ENCODE measurements at places on chromosomes 12 and 14. TPM values are rescaled to one million over a fixed set of nuclear protein-coding genes. Genes with fewer than 3 reads are reported as not detected.
A peak's percentile ranks its signal among the peaks of the same experiment; 100 is the strongest.

The SFSWAP gene
- total RNA-seq = 95.7 TPM

GRCh38 chr12:117724543-117724942 is 244.2 kb downstream of the KSR2 start:
- DNase-seq = no peak
- no peak overlapping the region for H3K4me3 ChIP-seq
- H3K4me1 ChIP-seq = no peaks in the 10 kb centered on the region
- no peak overlapping the region for H3K27ac ChIP-seq

The PRICKLE1 gene
- not detected for total RNA-seq

DNA sequence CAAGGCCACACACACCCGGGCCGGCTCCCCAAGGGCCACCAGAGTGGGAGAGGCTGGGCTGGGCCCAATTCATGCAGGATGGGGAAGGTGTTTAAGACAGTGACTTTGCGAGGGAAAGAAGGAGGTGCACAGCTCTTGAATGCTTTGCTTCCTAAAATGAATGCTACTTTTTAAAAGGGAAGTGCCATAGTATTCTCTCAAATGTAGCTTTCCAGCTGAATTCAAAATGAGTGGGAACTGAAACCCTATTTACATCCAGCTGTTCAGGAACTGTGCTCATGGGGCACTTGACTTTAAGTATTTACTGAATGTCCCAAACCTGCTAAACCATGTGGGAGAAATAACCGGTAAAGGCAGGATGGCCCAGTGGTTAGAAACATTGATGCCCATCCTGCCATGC is 7.6 kb downstream of the ITPK1 start:
- no peaks in the 10 kb centered on the region for H3K36me3 ChIP-seq
- H3K4me3 ChIP-seq = no peak overlapping the region
- no peak for DNase-seq
- no peak overlapping the region for H3K27ac ChIP-seq
- no peaks in the 10 kb centered on the region for H3K27me3 ChIP-seq

- no peak overlapping the region for H3K27ac ChIP-seq
- H3K27me3 ChIP-seq = no peaks in the 10 kb centered on the region
- no peaks in the 10 kb centered on the region for H3K4me1 ChIP-seq
- H3K36me3 ChIP-seq = no peaks in the 10 kb centered on the region
- no peak for DNase-seq
These were observed 63.6 kb downstream of the CHGA start for GRCh38 chr14:92986254-92987147.

The POTEG gene
- total RNA-seq = not detected

The KRT1 gene
- not detected for total RNA-seq

- H3K27ac ChIP-seq = peak overlapping the region; percentile 99
- peak; percentile 8 for DNase-seq
- peaks cover 61% of the 10 kb centered on the region for H3K4me1 ChIP-seq
- H3K36me3 ChIP-seq = peaks cover 4% of the 10 kb centered on the region
- H3K27me3 ChIP-seq = no peaks in the 10 kb centered on the region
These were observed 1.3 kb downstream of the CS start for GRCh38 chr12:56298828-56299227.

GRCh38 chr12:66282244-66282643 is 20.0 kb upstream of the HELB start:
- no peak for DNase-seq
- H3K27me3 ChIP-seq = no peaks in the 10 kb centered on the region
- no peak overlapping the region for H3K4me3 ChIP-seq
- peaks cover 70% of the 10 kb centered on the region for H3K4me1 ChIP-seq
- H3K36me3 ChIP-seq = no peaks in the 10 kb centered on the region
- no peak overlapping the region for H3K27ac ChIP-seq

The DLGAP5 gene
- total RNA-seq = not detected

DNA sequence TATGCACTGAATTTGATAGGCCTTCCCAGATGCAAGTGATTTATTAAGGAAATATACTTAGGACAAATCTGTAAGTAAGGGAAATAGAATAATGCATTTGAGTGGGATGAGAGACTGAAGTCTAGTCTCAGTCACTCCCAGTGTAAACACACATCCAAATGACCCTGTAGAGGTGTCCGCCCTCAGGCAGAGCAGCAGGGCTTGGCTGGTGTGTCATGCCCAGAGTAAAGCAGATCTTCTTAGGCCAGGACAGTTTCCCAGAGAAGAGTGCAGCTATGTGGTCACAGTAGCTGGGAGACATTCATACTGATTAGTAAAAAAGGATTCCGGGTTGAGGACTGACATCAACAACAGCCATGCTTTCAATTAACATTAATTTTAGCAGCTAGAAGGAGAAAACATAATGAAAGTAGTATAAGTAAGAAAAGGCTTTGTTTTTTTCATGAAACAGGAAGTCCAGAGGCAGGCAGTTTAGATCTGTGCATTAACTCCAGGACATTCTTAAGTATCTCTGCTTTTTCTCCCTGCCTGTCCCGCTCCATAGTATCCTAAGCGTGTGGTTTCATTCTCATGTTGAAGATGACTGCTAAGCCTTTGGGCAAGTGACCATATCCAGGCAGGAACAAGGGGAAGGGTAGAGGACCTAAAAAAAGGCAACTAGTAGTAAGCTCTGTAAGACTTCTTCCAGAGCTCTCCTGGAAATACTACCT is 35.7 kb downstream of the CNTN1 start:
- H3K4me1 ChIP-seq = no peaks in the 10 kb centered on the region
- H3K27ac ChIP-seq = no peak overlapping the region
- H3K27me3 ChIP-seq = no peaks in the 10 kb centered on the region
- no peaks in the 10 kb centered on the region for H3K36me3 ChIP-seq

DNA sequence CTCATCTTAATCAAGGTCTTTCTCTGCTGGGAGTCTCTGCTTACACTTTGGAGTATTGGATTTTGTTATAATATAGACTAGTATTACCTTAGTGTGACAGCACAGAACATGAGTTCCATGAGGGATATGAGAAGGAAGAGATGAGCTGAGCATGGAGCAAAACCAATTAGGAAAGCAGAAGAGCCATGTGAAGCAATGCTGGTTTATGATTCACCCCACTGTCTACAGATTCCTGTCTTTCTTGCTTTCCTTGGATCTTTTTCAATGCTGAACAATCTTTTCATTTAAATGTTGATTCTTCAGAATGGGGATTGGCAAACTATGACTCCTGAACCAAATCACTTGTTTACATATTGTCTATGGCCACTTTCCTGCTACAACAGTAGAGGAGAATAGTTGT is 70.4 kb upstream of the KITLG start:
- H3K4me1 ChIP-seq = no peaks in the 10 kb centered on the region
- no peak overlapping the region for H3K4me3 ChIP-seq
- no peak overlapping the region for H3K27ac ChIP-seq

DNA sequence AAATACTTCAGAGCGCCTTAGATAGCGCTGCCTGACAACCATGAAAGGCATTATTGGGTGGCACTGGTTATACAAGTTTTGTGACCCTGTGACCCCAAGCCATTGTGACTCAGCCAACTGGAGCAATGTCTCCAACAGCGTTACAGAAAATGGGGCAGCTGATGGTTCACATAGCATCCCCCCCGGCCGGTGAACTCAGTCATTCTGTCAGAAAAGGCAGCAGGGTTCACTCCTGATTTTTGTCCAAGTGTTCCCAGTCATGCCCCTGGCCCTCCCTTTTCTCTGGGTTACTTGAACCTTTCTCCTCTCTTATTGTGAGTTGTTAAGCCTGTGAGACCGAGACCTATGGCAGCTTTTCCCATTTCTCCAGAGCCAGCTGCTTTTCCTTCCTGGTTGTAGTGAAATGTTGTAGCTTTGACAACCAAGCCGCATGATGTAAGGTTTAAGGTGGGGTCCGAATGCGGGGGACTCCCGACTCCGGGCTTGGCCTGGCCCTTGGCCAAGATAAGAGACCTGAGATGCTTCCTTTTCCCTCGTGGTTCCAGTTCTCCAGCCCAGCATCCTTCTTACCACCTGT is 22.0 kb downstream of the CD9 start:
- DNase-seq = no peak
- no peaks in the 10 kb centered on the region for H3K27me3 ChIP-seq
- H3K36me3 ChIP-seq = no peaks in the 10 kb centered on the region
- H3K4me3 ChIP-seq = no peak overlapping the region

The KRT80 gene
- not detected for total RNA-seq

The PLEK2 gene
- 4.1 TPM for total RNA-seq

The NOS1 gene
- not detected for total RNA-seq

GRCh38 chr12:58368001-58368400 is 426.6 kb downstream of the ATP23 start:
- H3K27ac ChIP-seq = no peak overlapping the region
- no peaks in the 10 kb centered on the region for H3K27me3 ChIP-seq
- H3K4me1 ChIP-seq = no peaks in the 10 kb centered on the region
- no peak for DNase-seq
- H3K36me3 ChIP-seq = no peaks in the 10 kb centered on the region

GRCh38 chr12:72207079-72207478 is 65.1 kb upstream of the TRHDE start:
- H3K4me3 ChIP-seq = no peak overlapping the region
- no peaks in the 10 kb centered on the region for H3K27me3 ChIP-seq
- no peaks in the 10 kb centered on the region for H3K4me1 ChIP-seq
- H3K27ac ChIP-seq = no peak overlapping the region

GRCh38 chr12:5506295-5506694 is 74.4 kb downstream of the NTF3 start:
- DNase-seq = no peak
- no peaks in the 10 kb centered on the region for H3K36me3 ChIP-seq
- H3K27me3 ChIP-seq = no peaks in the 10 kb centered on the region
- H3K4me3 ChIP-seq = no peak overlapping the region
- no peaks in the 10 kb centered on the region for H3K4me1 ChIP-seq

The LBHD2 gene
- not detected for total RNA-seq

- peaks cover 11% of the 10 kb centered on the region for H3K36me3 ChIP-seq
- no peaks in the 10 kb centered on the region for H3K27me3 ChIP-seq
- H3K27ac ChIP-seq = no peak overlapping the region
- peaks cover 17% of the 10 kb centered on the region for H3K4me1 ChIP-seq
These were observed 11.0 kb downstream of the ZBTB39 start for GRCh38 chr12:56995201-56995929.

GRCh38 chr12:119594399-119594730 is 791 bp downstream of the TMEM233 start:
- peaks cover 5% of the 10 kb centered on the region for H3K4me1 ChIP-seq
- no peak overlapping the region for H3K4me3 ChIP-seq
- no peak for DNase-seq

The BEGAIN gene
- 1.6 TPM for total RNA-seq

DNA sequence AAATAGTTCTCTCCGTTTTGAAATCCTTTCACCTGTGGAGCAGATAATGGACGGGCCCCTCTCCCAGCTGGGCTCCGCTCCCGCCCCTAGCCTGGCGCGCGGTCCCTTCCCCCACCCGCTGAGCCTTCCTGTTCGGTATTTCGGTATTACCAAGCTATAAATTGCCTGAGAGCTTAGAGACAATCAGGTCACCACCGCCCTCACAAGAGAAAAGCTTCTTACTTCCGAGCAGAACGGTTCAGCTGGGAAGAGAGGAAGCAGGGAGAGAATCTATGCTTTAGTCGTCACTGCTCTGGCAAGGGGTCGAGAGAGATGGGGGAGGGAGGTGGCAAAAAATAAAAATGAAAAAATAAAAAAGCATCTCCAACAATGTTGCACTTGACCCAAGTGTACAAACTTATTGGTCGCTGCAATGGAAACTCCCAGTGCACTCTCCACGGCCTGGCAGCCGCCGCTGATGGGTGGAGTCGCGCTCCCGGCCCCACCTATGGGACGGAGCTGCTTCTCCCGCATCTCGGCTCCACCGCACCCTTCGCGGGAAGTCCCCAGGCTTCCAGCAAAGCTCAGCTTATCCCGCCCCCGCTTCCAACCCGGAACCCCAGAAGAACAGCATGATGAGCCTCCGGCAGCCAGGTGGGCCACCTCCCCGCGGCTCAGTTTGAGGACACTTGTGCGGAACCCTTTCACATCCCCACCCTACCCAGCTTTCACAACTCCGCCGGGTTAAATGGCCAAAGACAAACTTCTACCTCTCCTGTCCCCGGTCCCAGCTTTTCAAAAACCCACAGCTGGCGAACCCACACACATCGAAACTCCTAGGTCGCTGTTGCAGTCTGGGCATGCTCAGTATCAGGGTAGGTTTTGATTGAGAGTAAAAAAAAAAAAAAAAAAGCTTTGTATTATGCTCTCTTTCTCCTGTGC is 832 bp upstream of the SYT1 start:
- H3K4me1 ChIP-seq = no peaks in the 10 kb centered on the region
- no peak for DNase-seq
- H3K27me3 ChIP-seq = no peaks in the 10 kb centered on the region

GRCh38 chr12:121809712-121810116 is 5.9 kb downstream of the SETD1B start:
- H3K27me3 ChIP-seq = no peaks in the 10 kb centered on the region
- peaks cover 71% of the 10 kb centered on the region for H3K4me1 ChIP-seq
- no peak overlapping the region for H3K27ac ChIP-seq

DNA sequence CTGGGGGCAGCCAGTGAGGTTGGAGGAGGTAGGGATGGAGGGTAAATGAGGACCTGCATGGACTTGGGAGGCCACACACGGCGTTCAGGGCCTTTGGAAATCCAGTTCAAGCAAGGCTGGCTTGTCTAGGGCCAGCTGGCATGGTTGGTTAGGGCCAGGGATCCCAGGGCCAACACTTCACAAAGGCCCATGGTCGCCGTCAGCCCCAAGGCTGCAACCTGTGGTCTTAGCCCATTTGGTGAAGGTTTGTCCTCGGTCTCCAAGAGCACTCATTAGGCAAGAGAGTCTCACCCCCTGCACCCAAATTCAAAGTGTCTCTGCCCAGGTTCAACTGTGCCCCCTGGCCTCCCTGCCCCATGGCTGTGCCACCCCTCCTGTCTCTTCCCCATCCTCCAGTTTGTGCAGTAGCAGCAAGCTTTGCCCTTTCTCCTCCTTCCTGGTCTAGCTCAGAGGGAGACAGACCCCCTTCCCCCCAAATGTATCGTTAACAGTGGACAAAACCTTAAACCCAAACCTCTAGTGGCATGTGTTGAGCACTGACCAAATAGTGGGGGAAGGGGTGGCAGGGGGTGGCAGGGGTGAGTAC is 94.1 kb downstream of the NINJ2 start:
- peak overlapping the region; percentile 13 for H3K27ac ChIP-seq
- peak overlapping the region; percentile 65 for H3K4me3 ChIP-seq
- no peak for DNase-seq

GRCh38 chr12:127381043-127381668 is 885.8 kb upstream of the TMEM132C start:
- no peaks in the 10 kb centered on the region for H3K27me3 ChIP-seq
- peaks cover 5% of the 10 kb centered on the region for H3K4me1 ChIP-seq
- H3K4me3 ChIP-seq = no peak overlapping the region
- no peak overlapping the region for H3K27ac ChIP-seq
- H3K36me3 ChIP-seq = no peaks in the 10 kb centered on the region

GRCh38 chr12:121121805-121122204 is 10.9 kb upstream of the P2RX7 start:
- H3K4me1 ChIP-seq = peaks cover 20% of the 10 kb centered on the region
- H3K36me3 ChIP-seq = no peaks in the 10 kb centered on the region
- DNase-seq = no peak
- H3K27ac ChIP-seq = no peak overlapping the region
- H3K27me3 ChIP-seq = no peaks in the 10 kb centered on the region

The CARMIL3 gene
- total RNA-seq = 0.22 TPM

DNA sequence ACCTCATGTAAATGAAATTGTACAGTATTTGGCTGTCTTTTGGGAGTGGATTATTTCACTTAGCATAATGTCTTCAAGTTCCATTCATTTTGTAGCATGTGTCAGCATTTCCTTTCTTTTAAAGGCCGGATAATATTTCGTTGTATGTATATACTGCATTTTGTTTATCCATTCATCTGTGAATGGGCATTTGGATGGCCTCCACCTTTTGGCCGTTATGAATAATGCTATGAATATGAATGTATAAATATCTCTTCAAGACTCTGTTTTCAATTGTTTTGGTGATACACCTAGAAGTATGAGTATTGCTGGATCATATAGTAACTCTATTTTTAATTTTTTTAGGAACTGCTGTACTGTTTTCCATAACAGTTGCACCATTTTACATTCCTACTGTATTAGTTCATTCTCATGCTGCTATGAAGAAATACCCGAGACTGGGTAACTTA is 164.9 kb downstream of the DYRK2 start:
- no peaks in the 10 kb centered on the region for H3K36me3 ChIP-seq
- H3K4me1 ChIP-seq = no peaks in the 10 kb centered on the region
- no peak overlapping the region for H3K27ac ChIP-seq
- H3K4me3 ChIP-seq = no peak overlapping the region

Measured in CD4-positive, alpha-beta memory T cell (primary cell).